ENCODE measurements at places on chromosomes 6 and 20. TPM values are rescaled to one million over a fixed set of nuclear protein-coding genes. Genes with fewer than 3 reads are reported as not detected.
A peak's percentile ranks its signal among the peaks of the same experiment; 100 is the strongest.

The MDFI gene
- not detected for total RNA-seq

The CRYBG1 gene
- 13.2 TPM for total RNA-seq

The KIAA1755 gene
- total RNA-seq = 0.19 TPM

The CGA gene
- total RNA-seq = not detected

The CYP39A1 gene
- total RNA-seq = not detected

- DNase-seq = no peak
Observed at GRCh38 chr6:15658181-15658744, 4.6 kb downstream of the DTNBP1 start.

GRCh38 chr6:155141002-155141401, 122.8 kb upstream of the CLDN20 start:
- no peak for DNase-seq

- DNase-seq = no peak
Observed at GRCh38 chr6:139409026-139409425, 34.6 kb upstream of the CITED2 start.

DNA sequence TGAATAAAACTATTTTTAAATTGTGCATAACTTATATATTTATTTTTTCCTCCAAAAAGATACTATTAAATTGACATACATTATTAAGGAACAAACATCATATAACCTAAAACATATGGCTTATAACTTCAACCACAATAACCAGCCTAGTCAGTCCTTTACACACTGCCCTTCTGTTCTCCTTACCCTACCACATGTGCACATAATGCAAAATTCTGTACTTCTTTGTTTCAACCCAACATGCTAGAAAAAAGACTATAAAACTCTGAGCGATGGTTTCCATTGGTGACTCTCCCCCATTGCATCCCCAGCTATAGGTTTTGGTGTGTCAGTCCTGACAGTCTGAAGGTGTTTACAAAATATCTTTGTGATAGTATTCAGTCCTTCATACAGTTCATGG, 14.8 kb upstream of the TTK start:
- DNase-seq = no peak

DNA sequence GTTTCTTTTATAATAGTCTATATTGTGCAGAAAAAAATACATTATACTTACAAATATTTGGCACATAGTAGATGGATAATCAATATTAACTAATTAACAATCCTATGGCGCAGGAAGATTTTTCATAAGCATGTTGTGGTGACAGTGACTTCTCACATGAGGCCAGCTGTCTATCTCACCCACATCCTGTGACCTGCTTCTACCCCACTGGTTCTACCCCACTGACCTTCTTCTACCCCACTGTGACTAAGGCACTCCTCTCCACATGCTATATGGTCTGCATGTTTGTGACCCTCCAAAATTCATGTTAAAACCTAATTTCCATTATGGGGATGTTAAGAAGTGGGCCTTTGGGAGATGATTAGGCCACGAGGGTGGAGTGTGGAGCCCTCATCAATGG, 394.8 kb upstream of the AGPAT4 start:
- no peak for DNase-seq

DNA sequence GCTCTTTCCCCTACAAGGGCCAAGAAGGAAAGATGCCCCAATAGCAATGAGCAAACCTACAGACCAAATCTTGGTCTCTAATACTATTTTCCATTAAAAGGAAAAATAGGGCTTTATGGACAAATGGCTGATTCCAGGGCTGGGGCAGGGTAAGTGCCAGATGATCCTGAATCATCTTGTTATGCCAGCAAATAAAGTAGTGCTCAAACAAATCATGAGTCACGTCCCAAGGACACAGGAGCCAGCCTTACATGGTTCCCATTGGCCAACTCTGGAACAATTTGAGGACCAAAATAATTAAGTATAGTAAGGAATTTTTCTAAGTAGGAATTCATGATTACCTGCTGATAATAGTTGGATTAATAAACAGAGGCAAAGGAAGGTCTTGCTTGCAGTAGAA, 53.2 kb upstream of the NKX2-4 start:
- no peak for DNase-seq

GRCh38 chr6:165487347-165487746, 175.7 kb downstream of the PDE10A start:
- DNase-seq = no peak

DNA sequence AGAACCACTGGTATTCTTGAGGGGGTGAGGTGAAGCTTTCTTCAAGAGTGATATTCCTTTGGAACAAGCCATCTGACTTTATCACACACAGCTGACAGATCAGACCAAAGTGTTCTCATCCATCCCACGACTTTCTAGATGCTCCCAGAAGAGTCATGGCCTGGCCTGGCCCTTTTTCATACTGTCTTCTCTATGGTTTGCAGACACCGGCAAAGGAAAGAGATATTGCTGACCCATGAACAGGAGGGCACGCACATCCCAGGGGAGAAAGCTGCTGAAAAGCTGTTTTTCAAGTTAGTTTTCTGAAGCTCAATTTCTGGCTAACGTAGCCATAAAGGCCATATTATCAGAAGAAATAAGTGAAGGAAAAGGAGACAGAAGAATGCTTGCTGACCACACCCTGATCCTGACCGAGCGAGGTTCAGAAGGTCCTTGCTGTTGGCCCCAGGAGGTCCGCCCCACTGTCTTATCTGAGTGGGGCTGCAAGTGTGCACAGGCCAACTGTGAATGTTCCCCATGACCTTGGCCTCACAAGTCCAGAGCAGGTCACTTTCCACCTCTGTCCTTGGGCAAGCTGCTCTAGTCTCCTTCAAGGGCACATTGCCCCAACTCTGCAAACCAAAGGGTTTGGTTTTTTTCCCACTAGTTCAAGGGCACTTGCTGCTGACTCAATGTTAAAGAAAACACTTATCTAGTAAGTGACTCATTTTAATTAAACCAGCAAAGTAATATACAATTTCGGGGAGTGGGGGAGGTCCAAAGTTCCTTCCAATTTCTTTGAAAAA, 2.0 kb downstream of the ACSS1 start:
- DNase-seq = no peak

DNA sequence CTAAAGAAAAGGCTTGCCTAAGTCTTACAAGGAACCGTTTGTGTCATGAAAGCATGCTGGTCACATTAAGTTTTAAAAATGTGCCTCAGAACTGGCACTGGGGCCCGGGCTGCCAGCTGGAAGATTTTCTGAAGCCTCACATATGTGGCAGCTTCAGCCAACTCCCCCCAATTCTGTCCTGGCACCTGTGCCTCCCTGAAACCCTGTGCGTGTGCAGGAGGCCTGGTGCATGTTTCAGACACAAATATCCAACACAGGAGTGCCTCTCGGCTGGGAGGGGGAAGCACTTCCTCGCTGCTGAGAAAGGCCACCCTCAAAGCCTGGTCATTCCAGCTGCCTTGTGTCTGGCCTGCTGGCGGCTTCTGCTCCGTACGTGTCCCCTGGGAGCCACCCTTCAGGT, 188.5 kb upstream of the SNX9 start:
- no peak for DNase-seq

GRCh38 chr6:124496334-124496733, 465.9 kb upstream of the RNF217 start:
- DNase-seq = no peak

GRCh38 chr6:167850782-167851181, 24.1 kb downstream of the AFDN start:
- DNase-seq = no peak

GRCh38 chr6:117317261-117317660, 51.9 kb downstream of the VGLL2 start:
- peak; percentile 6 for DNase-seq

DNA sequence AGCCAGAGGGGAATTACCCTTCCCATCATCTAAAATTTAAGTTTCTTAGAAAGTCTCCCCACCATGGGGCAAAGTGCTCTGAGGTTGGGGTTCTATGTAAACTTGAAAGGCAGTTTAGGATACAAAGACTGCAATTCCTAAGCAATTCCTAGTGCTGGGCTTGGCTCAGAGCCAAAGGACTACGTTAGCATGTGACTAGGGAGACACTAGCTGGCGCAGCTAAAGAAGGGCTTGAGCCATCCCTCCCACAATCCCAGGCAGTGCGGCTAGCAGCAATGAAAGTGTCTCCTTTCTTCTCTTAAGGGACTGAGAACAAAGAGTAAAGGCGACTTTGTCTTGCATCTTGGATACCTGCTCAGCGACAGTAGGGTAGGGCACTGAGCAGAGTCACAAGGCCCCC, 306.6 kb upstream of the FKBP1C start:
- no peak for DNase-seq

DNA sequence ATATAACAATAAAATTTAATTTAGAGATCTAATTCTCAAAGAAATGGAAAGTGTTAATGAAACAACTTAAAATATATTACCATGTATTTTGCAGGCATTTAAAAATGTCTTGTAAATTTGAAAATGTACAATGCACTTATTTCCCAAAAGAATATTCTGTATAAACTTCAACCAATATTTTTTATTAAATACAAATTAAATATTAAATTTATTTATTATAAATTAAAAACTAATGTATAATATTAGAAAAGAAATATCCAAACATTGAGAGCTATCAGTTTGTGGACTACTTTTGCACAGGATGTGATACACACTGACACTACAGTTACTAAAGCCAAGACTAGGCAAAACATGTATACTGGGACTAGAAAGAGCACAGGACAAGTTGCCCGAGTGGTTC, 707.0 kb upstream of the NRSN1 start:
- no peak for DNase-seq

DNA sequence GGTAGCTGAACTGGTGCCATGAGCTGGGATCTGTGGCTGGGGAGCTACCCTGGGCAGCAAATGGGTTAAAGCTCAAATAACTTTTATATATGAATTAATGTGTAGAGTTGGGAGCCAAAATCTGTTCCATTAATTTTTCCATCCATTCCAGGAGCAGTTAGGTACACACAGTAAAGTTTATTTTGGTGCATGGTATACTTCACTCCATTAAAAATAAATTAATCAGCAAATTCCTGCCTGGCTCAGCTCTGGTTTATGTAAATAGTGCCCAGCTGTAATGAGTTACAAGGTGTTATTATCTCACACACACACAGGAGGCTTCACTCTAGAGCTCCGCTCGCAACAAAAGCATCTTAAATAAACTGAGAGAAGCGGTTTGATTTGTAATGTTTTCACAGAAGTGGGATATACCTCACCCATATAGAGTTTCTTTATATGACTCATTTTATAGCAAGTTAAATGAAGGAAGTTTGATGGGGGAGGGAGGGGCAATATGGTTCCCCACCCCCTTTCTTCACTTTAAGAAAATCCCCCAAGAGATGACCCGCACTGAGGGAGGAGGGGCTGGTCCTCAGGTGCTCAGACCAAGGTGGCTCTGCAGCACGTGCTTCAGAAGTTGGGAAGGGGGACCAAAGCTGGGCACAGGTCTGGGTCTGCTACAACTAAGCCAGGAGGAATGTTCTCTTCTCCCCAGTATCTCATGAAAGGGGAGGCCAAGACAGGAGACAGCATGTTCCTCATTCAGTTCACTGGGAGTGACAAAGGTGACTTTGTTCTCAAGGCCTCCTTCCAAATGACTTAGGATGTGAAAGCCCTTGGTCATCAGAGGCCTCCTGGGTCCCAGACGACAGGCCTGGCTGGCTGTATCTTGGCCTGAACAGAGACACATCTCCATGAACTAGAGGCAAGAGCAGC, 10.5 kb upstream of the FAM83C start:
- DNase-seq = no peak

GRCh38 chr6:134372603-134373281, 54.8 kb upstream of the SGK1 start:
- no peak for DNase-seq

DNA sequence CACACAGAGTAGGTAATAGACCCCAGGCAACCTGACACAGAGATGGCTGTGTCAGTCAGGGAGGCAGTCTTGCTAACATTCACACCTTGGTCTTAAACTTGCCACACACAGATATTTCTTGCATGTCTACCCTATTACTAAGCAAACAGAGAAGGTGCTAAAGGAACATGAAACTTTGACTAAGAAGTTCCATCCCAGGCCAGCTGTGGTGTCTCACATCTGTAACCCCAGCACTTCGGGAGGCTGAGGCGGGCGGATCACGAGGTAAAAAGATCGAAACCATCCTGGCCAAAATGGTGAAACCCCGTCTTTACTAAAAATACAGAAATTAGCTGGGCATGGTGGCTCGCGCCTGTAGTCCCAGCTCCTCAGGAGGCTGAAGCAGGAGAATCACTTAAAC, 222.4 kb upstream of the JARID2 start:
- DNase-seq = no peak

DNA sequence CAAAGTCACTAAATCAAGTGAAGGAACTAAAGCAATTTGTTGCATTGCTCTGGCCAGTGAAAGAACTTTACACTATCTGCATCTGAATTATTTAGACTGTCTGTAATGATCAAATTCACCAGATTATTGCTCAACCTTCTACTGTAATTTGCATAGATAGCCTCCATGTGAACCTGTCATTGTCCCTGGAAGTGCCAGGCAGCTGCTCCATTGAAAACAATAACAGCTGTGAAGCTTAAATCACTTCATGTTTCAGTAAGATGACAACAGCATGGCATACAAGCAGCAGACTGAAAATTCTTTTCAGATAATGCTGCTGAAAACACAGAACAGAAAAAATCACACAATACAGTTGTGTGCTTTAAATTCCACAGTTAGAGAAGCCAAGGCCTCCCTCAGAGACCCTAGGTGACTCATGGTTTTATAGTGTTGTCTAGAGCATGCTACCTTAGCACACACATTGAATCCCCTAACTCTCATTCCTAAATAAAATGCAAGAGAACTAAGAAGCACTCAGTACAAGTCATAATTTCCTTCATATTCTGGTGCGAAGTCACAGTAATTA, 248.9 kb downstream of the TPBG start:
- no peak for DNase-seq

GRCh38 chr20:5719861-5720403, 30.3 kb upstream of the SHLD1 start:
- DNase-seq = no peak

DNA sequence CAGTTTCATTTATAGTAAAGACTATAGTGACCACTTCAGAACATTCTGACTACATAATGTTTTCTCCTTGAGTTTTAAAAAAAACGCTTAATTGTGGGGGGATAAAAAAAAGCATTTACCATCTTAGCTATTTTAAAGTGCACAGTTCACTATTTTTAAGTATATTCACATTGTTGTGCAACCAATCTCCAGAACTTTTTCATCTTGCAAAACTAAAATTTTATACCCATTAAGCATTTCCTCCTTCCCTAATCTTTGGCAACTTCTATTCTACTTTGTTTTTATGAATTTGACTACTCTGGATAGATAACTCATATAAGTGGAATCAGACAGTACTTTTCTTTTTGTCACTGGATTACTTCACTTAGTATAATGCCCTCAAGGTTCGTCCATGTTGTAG, 62.3 kb downstream of the FKBP5 start:
- no peak for DNase-seq

- DNase-seq = no peak
Observed at GRCh38 chr20:21360705-21361104, 36.6 kb downstream of the NKX2-4 start.
